Tibial nerve (tissue), 4 donors: ENCODE measurements at places on chromosomes 7 and 10. TPM values are rescaled to one million over a fixed set of nuclear protein-coding genes. Genes with fewer than 3 reads are reported as not detected.

PNLIP gene
- total RNA-seq, result 3.3 TPM

NUTM2B gene
- 1.4 TPM for total RNA-seq

SEMA4G gene
- 3.1 TPM for total RNA-seq

ARMC3 gene
- total RNA-seq, result 3.9 TPM

PTPRE gene
- total RNA-seq, result 19.0 TPM

PNLIPRP2 gene
- not detected for total RNA-seq

FOXP2 gene
- total RNA-seq, result 25.8 TPM

SPDYE2 gene
- not detected for total RNA-seq

ATRNL1 gene
- total RNA-seq, result 5.4 TPM

EVX1 gene
- not detected for total RNA-seq

ANLN gene
- 3.1 TPM for total RNA-seq

VDAC2 gene
- total RNA-seq, result 107 TPM
